ENCODE measurements at places on chromosomes 5 and 9.
A peak's percentile ranks its signal among the peaks of the same experiment; 100 is the strongest.

GRCh38 chr5:170070556-170071412, 34.9 kb upstream of the FOXI1 start:
- DNase-seq, result peak; percentile 34

- no peak for DNase-seq
These were observed 40.0 kb downstream of the LURAP1L start for GRCh38 chr9:12814877-12815237.

DNA sequence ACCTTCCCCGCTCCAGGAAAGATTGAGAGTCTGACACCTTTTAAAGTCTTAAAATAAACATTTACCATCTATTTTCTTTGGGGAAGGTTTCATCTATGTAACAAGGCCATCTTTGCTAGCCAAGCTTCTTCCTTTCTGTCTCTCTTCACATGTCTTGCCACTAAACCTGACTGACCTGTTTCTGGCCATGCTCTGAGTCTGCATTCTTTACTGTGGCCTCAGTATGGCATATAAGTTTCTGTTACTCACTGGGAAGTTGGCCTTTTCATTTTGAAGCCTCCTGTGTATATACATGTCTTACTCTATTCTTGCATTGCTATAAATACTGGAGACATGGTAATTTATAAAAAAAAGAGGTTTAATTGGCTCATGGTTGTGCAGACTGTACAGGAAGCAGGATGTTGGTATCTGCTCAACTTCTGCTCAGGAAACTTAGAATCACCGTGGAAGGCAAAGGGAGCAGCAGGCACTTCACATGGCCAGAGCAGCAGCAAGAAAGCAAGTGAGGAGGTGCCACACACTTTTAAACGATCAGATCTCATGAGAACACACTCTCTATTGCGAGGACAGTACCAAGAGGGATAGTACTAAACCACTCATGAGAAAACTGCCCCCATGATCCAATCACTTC, 48.1 kb downstream of the KCNV2 start:
- no peak for DNase-seq

DNA sequence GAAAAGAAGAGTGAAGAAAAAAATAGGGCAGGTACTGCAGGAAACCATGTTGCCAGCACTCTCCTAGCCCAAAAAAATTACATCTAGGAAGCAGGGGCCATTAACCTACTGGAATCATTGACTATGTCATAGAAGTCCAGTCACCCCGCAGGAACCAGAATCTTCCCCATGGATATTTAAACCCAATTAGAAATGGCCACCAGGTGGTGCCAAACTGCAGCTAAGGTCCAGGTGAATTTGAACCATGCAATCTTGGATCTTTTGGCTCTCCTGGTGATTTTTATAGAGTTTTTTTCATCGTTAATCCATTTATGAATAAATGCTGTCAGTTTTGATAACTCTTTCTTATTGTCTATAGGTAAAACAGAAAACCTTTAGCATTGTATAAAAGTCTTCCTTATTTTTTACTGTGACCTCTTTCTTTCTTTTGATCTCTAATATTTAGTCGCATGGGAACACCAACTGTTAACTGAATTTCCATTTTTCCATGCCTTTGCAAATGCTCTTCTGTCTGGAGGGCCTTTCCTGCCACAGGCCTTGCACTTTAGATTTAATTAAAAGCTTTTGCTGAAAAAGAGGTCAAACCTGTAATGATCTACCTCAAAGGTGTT, 147.5 kb upstream of the FGF10 start:
- DNase-seq, result peak; percentile 8

Measured in H54 (cell line).